Left ventricle myocardium inferior (tissue), 1 donor: ENCODE measurements at places on chromosomes 12 and 14.

GRCh38 chr14:103656756-103657133, 27.7 kb downstream of the KLC1 start:
- no peak for DNase-seq

DNA sequence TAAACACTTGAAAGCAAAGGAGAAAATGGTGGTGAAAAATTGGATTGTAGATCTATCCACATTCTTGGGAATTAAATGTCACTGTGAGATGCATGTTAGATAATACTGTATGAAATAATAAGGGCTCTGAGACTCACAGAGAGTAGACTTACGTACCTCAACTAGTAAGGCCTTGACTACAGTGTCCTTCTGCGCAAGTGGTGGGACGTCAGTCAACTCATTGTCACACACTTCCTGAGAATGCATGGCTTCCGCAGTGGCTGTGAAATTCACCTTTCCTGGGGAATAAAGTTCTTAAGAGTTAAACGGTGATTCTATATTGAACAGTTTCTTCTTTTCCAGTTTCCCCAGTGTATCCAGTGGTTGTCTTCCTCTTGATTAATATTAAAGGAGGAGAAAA, 32.6 kb upstream of the PZP start:
- DNase-seq = no peak

DNA sequence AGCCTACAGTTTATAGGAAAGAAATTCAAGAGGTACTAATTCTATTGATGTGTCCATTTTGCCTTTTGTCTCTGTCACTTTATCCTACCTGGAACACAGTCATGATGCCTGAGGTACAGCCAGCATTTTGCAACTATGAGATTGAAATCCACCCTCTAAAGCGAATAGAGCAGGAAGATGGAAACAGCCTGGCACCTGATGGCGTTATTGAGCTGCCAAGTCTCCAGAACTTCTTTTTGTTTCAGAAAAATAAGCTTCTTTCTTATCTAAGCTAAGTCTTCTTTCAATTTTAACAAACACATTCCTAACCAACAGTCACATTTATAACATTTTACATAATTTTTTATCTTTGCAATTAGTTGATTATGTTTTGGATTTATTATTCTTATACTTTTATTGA, 182.1 kb downstream of the PAWR start:
- DNase-seq = no peak

DNA sequence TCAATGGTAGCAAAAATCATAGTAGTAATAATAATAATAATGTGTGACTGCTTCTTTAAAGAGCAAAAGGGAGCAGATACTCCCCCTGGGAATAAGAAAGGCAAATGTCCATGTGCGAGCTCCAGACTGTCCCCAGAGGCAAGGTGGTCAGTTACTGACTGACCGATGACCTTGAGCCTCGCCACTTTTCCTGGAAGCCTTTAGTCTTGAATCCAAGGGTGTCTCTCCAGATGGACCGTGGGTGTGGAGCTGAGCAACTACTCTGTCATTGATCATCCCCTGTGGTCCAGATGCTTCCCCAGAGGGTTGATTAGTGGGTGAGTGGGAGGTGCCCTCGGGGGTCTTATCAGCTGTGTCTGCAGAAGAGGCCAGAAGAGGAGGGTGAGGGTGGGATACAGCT, 418.5 kb upstream of the TBX3 start:
- DNase-seq = no peak

DNA sequence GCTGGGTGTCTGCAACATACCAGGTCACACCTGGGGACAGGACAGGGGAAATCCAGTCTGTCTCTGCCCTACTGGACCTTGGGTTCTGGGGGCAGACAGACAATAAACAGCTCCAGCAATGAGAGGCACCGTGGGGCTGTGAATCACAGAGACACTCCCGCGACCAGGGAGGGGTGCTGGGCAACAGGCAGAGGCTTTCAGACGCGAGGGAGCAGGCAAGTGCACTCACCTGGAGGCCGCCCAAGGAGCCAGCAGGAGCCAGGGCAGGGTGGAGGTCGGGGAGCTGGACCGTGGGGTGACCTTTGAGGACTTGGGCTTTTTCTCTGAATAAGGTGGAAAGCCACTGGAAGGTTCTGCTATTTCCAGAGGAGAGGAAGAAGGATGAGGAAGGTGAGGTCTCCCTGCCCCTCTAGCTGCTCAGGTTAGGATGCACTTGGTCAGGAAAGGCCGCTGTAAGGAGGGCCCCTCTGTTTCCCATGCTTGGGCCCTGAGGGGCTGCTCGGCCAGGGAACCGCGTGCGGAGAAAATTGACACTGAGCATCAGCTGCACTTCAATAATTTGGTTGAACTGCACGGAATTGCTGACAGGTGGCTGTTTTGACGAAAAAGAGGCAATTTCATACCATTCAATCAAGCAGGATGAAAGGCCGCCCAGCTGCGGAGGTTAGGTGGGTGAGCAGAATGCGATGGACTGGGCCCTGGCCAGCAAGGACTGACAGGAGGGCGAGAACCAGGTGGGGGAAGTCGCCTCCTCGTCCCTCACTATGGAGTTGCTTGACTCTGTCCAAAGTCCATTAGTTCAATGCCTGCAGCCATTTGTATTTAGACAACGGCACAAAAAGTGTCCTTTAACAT, 42.2 kb downstream of the JAG2 start:
- no peak for DNase-seq

DNA sequence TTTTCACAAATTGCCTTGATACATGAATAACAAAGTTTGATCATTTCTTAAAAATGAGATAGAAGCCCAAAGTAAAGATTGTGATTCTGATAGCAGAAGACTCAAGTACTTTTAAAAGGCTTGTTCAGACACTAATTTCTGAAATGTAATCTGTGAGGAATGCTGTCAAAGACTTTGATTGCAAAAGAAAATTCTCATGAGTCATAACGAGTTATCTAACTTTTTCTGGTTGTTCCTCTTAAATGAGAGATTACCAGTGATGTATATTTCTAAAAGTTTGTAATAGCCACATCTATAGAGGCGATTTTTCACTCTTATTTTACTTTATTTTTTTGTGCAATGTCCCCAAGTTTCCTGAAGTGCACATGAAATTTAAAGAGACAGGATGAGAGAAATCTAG, 7.0 kb downstream of the PYGL start:
- no peak for DNase-seq
